ENCODE measurements at places on chromosomes 3 and 15.

DNA sequence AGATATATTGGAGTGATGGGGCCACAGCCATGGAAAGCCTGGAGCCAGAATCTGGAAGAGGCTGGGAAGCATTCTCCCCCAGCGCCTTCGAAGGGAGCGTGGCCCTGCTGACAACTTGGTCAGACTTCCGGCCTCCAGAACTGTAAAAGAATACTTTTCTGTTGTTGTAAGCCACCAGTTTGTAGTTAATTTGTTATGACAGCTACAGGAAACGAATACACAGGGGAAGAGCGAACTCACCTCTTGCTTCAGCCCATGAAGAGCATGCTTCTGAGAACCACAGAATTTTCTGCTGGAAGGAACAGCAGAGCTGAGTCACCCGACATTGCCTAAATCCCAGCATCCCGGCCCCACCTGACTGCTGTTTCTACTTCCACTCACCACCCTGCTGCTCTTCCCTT, 501.7 kb downstream of the SHQ1 start:
- peak; percentile 83 for DNase-seq

DNA sequence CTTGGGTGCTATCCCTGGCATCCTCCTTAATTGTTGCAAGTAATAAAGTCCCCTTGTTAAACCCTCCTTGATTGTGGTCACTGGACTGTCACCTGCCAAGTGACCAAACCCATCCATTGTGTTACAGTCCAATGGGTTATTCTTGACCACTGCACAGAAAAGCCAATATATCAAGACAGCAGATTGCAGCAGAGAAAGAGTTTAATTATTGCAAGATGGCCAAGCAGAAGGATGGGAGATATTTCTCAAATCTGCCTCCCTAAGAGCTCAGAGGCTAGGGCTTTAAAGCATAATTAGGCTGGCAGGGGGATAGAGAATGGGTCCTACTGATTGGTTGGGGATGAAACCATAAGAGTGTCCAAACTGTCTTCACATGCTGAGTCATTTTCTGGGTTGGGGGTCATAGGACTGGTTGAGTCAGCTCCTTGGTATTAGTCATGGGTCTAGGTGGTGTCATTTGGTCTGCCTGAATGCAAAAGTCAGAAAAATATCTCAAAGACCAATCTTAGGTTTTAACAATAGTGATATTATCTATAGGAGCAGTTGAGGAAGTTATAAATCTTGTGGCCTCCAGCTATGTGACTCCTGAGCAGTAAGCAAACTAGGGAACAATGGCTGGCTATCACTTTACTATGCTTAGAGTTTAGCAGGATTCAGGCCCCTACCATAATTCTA, 19.1 kb upstream of the XYLB start:
- DNase-seq, result no peak

- DNase-seq, result no peak
Observed at GRCh38 chr3:146374146-146374545, 95.2 kb downstream of the PLSCR2 start.

DNA sequence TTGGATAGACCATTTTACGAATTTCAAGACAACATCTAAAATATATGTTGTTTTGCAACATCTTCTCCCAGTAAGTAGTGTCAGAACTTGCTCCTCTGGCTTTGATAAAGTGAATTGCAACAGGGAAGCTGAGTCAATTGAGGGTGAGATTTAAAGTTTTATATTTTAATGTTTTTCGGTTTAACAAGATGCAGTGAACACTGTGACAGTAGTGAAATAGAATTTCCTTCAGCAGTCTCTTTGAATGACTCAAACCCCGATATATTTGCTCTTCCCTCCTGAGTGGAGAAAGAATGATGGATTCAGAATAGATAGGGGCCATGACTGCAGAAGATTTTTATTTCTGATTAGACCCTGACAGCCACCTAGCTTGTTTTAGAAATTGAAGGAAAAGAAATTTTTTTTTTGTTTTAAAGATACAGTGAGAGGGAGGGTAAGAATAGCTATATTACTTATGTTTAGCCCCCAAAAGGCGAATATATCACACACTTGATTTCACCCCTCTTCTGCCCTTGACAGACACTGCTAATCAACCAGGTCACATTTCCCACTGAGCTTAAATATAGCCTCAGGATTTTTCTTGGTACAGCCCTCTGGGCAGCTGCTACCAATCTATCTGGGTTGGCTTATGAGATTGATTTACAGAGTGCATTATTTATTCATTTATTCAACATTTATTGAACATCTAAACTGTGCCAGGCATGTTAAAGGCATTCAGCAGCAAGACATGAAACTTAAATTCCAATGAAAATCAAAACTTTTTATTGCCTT, 183.3 kb upstream of the ADAMTS9 start:
- no peak for DNase-seq

- DNase-seq, result no peak
Observed at GRCh38 chr15:73325191-73325861, 43.4 kb downstream of the HCN4 start.

GRCh38 chr3:146024260-146024659, 136.7 kb downstream of the PLOD2 start:
- DNase-seq, result no peak

GRCh38 chr3:185825006-185825638, at the start of gene IGF2BP2:
TSS of gene IGF2BP2 (minus strand) at chr3:185825042. CDS start at chr3:185824960, 82 bp downstream.
- peak; percentile 94 for DNase-seq

DNA sequence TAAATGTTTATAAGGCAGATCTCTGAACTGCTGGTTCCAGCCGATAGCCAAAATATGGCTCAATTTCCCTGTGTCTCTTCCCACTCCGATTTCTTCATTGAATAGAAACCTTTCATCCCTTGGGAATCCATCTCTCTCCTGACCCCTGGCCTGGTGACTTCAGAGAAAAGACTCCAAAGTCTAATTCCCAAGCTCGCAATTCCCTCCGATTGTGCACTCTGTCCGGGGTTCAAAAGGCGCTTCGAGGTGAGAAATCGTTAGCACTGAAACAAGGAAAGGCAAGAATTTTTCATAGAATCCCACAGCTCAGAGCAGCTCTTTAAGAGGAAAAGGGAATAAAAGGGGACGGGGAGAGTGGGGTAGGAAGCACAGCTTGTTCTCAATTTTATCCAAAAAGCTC, 18.4 kb upstream of the RAD18 start:
- no peak for DNase-seq

DNA sequence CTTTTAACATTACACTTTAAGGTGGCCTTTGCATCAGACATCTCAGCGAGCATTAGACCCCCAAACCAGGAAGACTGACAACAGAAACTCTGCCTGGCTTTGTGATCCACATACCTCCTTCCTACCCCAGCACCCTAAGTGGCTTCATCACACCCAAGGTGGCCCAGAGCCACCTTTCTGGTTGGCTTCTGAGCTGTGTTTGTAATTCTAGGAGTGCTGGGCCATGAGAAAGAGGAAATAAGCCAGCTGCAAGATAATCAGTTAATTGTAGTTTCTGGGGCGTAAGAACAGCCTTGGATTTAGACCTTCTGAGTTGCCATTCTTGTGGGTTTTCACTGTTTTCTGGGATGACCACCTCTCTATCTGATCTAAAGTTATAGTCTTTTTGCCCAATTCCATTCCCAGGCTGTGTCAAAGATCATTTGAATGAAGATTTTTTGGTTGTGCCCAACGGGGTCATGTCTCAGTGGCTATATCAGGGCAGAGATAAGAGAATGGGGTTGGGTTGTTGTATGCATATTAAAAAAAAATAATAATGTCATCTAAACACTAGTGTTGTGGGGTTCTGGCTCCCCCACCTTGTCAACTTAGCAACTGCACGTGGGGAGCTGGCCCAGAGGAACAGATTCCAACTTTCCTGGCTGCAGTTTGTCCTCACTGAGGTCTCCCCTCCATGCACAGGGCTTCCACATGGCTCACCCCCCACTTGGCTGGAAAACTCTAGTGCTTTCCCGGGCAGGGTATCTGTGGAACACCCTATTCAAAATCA, 234.8 kb upstream of the WNT5A start:
- peak; percentile 42 for DNase-seq

GRCh38 chr3:21750831-21751391, at the start of gene ZNF385D:
TSS of gene ZNF385D (minus strand) at chr3:21751210. CDS start at chr3:21750916, 294 bp downstream.
- DNase-seq, result peak; percentile 91

DNA sequence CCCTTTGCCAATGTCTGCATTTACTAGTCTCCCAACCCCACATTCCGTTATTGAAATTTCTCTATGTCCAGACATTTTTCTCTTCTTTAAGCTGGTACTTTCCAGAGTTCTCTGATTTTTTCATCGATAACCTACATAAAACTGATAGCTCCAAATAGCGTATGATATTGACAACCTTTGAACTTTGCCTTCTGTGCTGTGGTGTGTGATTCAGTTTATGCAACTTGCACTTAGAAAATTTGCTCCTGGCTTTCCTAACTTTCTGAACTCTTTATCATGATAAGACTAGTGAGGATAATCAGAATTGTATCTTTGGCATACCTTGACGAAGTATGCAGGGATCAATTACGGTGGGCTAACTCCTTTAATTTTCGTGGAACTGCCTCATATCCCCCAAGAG, 1261.3 kb downstream of the SI start:
- DNase-seq, result no peak

DNA sequence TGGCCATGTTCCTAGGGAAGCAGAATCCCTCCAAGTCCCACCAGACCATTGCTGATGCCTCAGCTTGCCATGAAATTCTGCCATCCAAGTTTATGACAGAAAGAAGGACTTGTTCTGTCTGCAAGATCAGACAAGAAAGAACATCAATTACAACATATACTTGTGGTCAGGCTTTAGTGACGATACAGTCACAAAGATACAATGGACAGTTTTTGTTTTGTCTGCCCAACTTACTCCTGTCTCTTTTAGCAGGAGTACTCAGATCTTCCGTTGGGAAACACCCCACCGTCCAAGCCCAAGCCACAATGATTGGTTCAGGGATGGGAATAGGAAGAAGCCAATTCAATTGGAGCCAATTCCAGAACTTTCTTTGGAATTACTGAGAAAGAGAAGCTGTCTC, 15.7 kb downstream of the KLHL6 start:
- DNase-seq, result no peak

DNA sequence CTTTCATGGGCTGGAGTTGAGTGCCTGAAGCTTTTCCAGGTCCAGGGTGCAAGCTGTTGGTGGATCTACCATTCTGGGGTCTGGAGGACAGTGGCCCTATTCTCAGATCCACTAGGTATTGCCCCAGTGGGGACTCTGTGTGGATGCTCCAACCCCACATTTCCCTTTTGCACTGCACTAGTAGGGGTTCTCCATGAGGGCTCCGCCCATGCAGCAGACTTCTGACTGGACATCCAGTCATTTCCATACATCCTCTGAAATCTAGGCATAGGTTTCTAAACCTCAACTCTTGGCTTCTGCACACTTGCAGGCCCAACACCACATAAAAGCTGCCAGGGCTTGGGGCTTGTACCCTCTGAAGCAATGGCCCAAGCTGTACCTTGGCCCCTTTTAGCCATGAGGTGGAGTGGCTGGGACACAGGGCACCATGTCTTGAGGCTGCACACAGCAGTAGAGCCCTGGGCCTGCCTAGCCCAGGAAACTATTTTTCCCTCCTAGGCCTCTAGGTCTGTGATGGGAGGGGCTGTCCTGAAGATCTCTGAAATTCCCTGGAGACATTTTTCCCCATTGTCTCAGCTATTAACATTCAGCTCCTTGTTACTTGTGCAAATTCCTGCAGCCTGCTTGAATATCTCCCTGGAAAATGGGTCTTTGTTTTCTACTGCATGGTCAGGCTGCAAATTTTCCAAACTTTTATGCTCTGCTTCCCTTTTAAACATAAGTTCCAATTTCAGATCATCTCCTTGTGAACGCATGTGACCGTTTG, 6.0 kb upstream of the HACD2 start:
- DNase-seq, result no peak

DNA sequence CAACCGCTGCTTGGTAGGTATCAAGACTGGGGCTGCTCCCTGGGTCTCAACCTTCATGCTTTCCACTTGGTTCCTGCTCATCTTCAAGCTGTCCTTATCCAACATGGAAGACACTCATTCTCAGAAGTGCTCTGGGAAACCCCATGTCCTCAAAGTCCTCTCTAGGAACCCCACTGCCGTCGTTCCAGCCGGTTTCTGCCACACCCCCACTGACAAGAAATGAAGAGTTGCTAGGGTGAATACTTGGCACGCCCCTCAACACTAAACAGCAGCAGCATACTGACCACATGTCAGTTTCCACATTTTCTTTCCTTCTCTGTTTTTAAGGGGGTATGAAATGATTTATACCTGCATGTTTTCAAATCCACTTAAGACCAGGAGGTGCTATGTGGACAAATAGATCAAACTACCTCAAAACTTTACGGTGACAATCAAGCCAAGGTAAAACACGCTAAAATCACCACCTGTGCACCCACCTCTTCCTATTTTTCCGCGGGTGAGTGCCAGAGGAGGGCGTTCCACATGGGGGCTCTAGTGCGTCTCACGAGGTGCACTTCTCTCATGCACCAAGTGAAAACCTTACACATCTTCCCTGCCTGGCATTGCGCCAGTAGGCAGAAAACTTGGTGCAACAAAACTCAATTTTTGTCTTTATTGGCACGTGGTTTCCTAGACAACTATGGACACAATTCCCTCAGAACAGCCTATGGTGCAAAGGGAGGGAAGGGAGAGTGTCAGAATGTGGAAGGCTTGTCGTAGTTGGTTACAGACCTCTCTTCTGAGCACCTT, 125.1 kb downstream of the TJP1 start:
- DNase-seq, result no peak

DNA sequence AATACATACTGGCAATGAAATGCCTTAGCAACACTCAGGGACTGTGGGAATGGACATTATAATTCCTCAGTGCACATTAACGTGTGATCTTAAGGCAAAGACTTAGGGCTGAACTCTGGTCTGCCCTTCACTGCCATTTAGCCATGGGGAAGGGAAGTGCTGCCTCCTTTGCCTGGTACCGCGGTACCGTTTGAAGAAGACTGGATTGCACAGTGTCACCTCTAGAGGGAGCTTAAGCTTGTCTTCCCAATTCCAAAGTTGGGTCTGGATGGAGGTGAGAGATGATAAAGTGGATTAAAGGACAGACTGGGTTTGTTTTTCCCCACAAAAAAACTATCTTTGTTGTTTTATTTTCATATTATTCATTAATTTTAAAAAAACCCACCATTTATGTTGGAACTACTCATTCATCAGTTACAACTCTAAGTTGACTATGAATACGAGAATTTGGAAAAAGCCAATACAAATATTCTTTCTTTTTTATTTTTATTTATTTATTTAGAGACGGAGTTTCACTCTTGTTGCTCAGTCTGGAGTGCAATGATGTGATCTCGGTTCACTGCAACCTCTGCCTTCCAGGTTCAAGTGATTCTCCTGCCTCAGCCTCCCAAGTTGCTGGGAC, 60.0 kb upstream of the SYN2 start:
- peak; percentile 32 for DNase-seq
